ENCODE measurements at places on chromosomes 3 and 15.

GRCh38 chr3:11274566-11275142 is 2.5 kb downstream of the ATG7 start:
- no peak for DNase-seq

DNA sequence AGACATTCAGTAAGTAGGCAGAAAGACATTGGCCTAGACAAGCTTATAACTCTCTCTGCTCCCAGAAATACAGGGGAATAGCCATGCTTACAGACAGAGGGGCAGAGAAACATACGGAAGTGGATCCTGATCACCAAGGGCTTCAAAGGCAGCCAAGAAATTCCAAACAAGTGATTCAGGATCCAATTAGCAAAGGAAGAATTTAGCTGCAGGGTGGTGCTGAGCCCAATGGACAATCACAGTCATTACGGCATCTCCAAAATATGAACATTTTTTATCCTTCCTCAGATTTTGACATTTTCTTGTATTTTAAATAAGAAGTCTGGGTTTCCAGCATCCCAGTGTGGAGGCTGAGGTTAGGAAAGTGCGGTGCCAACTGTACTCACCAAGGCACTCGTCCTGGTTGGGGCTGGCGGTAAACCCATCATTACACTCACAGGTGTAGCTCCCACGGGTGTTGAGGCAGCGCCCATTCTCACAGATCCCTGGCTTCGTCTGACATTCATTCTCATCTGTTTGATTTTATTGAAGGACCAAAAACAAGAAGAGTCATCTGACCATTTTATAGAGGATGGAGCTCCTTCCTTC is 96.8 kb downstream of the DUT start:
- no peak for DNase-seq

- no peak for DNase-seq
Observed at GRCh38 chr3:34570916-34571705, 772.7 kb downstream of the PDCD6IP start.

DNA sequence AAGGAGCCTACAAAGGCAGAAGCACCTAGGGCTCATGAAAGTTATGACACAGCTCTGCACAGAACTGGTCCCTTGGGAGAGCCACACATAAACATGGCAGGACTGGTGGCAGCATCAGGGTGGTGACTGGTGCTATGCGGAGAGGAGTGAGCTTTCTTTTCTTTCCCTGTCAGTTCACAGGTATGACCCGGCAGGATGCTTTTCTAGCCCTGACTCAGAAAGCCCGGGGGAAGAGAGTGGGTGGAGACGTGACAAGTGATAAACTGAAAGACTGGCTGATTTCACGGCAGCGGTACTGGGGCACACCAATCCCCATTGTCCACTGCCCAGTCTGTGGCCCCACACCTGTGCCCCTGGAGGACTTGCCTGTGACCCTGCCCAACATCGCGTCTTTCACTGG is 103.0 kb downstream of the LARS2 start:
- no peak for DNase-seq

- no peak for DNase-seq
Observed at GRCh38 chr15:60355148-60355857, 42.5 kb downstream of the ANXA2 start.

DNA sequence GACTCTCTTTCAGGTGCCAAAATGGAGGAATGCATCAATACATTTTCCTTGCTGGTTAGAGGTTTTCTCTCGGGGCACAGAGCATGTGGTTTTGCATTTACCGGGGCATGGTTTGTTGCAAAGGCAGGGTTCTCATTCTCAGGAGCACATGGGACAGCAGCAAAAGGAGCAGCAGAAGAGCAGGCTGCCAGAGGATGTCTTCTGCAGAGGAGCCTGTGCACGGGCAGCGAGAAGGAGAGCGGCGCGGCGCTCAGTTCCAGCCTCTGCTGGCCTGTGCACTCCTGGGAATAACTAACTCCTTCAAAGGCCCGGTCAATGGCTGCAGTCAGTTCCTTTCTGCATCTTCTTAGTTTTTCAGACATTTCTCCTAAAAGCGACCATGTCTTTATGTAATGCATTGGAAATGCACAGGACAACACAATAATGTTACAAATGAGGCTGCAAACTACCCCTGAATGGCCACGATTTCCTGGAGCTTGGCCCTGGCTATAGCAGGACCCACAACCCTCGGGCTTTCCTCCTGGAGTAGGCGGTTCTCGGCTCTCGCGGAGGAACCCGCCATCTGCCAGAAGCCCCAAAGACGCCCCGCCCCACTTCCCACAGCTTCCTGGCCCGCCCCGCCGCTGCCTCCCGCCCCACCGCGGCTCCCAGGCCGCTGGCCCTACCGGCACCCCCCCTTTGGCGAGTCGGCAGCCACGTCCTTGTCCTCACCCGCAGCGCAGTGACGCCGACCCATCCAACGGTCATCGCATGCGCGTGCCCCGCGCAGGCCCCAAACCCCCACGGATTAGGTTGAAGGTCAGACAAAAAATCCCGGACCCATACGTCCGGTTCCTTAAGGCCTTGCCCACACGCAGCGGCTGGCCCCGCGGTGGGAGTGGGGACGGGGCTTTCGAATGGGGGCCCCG is at the start of gene C3orf62:
TSS of gene C3orf62 (minus strand) at position 758 of the 908 bp plus-strand sequence. CDS start at position 398, 360 bp downstream.
- DNase-seq, result no peak

DNA sequence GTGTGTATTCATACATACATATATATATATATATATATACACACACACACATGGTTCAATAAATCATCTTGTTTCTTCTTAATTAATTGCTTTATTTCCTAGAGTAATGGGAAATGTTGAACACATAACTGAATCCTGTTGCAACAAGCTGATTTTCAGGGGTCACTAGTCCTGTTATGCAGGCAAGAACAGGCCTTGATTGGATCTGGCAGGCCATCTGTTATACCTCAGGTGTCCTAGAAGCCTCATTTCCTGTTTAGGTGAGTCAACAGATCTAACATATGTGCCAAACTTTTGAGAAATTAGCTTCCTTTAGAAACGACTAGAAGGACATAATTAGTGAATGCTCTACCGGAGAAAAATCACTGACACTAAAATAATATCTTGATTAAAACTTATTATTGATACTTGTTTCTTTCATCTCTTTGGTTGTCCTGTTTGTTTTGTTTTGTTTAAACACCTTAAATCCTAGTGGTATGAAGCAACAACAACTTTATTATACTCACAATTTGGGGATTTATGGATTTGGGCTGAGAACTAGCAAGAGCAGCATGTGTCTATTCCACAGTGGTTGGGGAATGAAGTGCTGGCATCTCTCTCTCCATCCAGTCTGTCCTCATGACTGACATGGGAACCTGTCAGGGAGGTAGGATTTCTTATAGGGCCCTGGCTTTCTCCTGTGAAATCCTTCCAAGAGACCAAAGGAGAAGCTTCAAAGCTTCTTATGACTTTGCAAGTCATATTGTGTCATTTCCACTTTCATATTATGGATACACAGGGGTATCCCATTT is 552.6 kb downstream of the NSUN3 start:
- no peak for DNase-seq

DNA sequence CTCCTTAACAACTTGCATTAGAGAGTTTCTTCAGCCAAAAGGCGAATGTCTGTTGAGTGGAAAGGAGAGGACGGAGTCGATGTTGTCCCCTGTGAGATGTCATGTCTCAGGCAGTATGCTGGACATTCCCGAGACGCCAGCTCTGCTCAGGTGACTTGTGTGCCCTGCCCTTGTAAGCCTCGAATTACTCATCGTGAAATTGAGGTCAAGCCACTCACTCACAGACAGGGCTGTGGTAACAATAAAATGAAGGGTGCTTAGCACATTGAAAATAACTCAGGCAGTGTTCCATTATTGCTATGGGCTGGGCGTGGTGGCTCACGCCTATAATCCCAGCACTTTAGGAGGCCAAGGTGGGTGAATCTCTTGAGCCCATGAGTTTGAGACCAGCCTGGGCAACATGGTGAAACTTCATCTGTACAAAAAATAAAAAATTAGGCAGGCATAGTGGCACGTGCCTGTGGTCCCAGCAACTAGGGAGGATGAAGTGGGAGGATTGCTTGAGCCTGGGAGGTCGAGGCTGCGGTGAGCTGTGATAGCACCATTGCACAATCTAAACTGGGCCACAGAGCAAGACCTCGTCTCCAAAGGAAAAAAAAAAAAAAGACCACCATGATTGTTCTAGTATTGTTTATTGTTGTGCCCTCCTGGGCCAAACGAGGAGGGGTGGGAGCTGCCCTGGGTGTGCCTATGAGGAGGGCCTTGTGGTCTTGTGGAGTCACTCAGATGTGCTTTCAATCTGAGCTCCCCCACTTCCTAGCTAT is 214.4 kb downstream of the THSD4 start:
- no peak for DNase-seq

DNA sequence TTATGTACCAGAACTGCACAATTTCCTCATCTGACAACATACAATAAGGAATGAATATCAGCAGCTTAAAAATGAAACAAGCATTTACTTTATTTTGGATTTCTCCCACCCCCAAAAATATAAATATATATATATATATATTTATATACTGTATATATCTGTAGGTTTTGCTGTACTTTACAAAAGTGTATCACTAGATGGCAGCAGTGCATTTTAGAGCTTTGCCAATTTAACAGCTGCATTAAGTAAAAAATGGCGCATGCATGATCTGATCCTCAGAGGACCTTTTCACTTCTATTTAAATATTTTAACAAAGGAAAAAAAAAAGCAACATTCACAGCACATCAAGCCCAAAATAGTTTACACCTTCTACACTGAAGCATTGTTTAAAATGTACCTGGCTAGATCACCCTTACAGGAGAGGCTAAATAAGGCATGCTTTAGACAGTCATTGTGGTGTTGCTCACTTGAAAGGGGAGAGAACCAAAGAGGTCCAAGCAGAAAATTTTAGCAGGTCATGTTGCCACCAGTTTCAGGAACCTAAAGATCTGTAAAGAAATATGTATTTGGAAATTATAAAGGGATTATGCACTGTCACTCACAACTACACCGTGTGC is 72.6 kb downstream of the NPTN start:
- no peak for DNase-seq

GRCh38 chr3:98732286-98733052 is 30.7 kb upstream of the ST3GAL6 start:
- DNase-seq, result no peak

DNA sequence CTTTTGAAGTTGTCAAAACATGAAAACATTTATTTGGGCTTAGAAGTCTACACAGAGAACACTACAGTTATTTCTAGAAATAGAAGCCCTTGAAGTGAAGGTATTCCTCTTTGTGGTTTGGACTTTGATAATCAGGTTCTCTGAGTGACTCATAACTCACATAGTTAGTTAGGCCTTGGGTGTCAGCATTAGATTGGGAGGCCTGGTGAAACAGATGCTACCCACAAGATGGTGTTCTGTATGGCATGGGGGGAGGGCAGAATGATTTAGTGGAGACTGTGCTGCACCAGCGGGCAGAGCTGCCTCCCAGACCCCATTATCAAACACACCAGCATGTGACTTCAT is 108.9 kb upstream of the ETV5 start:
- peak; percentile 40 for DNase-seq

GRCh38 chr3:28575746-28576613 is 227.4 kb upstream of the AZI2 start:
- DNase-seq, result no peak

GRCh38 chr3:13019243-13020095 is 53.8 kb downstream of the IQSEC1 start:
- DNase-seq, result no peak

GRCh38 chr15:62301993-62302675 is 137.0 kb upstream of the C2CD4B start:
- no peak for DNase-seq

GRCh38 chr3:134621854-134622253 is 29.0 kb downstream of the KY start:
- DNase-seq, result no peak

- DNase-seq, result no peak
Observed at GRCh38 chr3:177410730-177411129, 213.4 kb upstream of the TBL1XR1 start.

GRCh38 chr15:54660356-54660755 is 536.4 kb downstream of the RSL24D1 start:
- DNase-seq, result no peak

- no peak for DNase-seq
Observed at GRCh38 chr3:172376881-172377280, 71.4 kb downstream of the GHSR start.

- no peak for DNase-seq
Observed at GRCh38 chr3:97711654-97712053, 52.9 kb upstream of the ARL6 start.

DNA sequence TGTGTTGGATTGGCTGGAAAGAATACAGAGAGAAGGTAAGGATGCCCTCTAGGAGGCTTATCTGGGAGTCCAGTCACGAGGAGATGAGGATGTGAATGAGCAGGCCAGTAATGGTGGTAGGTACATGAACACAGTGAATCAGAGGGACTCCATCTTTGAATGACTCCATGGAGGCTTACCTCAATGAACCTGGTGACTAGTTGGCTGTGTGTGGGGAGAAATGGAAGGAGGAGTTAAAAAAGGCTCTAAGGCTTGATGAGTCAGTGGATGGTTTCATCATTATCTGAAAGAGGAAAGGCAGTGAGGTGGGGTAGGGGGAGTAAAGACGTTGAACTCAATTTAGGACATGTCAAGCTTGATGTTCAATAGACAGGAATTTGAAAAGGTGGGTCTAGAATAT is 61.1 kb downstream of the KCNAB1 start:
- DNase-seq, result no peak

DNA sequence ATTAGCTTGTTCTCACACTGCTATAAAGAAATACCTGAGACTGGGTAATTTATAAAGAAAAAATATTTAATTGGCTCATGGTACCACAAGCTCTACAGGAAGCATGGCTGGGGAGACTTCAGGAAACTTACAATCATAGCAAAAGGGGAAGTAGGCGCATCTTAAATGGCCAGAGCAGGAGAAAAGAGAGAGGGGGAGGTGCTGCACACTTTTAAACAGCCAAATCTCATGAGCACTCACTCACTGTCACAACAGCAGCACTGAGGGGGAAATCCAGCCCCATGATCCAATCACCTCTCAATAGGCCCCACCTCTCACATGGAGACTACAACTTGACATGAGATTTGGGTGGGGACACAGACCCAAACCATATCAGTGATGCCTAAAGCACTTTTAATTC is 82.5 kb downstream of the DCLK3 start:
- no peak for DNase-seq

DNA sequence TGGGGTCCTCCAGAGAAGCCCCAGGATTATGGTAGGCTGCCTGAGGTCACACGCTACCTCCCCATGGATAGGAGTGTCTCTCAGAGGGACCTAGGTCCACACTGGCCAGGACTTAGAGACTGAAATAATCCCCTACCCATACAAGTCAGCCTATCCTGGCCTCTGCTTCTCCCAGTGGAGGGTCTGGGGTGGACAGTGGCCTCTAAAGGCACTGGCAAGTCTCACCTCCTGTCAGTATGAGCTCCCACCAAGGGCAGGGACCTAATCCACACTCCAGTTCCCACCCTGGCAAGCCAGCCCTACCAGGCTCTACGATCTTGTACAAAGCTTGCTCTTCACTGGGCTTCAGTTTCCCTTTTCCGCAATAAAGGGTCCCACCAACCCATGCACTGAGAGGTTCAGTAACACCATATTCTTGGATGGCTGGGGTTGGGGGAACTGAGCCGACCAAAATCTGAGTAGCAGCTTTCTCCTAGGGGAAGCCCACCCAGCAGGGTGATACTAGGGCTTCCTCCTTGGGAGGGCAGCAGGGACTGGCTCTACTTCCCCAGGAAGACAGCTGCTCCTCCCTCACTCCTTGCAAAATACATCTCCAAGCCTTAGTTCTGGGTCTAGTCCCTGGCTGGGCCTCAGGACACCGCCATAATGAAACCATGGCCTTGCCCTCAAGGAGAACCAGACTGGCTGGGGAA is 2.4 kb downstream of the CISH start:
- no peak for DNase-seq

All from NK-92 treated with Interleukin-12 subunit alpha and Interleukin-12 subunit beta, amount 100 ng/mL, for 24 hours (cell line).